Caco-2 (cell line): ENCODE measurements at places on chromosomes 12 and 14. TPM values are rescaled to one million over a fixed set of nuclear protein-coding genes. Genes with fewer than 3 reads are reported as not detected.
A peak's percentile ranks its signal among the peaks of the same experiment; 100 is the strongest.

DNA sequence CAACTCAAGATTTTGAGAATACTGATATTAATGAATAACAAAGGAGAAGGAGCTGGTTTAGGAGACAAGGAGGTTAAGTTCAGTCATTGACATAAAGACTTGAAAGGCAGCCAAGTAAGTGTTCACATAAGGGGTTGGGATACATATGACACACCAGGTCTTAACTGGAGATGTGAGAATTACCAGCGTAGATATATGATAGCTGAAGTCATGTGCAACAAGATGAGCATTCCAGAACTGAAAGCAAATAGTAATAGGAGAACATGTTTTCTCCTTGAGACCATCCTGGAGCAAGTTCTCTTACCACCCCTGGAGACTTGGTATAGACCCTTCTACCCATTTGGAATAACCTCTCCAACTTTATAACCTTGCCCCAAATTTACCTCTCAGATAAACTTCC lies 43.3 kb upstream of the NPFF start:
- DNase-seq = no peak

Gene RAD9B
- 2.8 and 3.8 TPM in 2 replicates for total RNA-seq

Gene HOXC12
- 9.4 and 10.3 TPM in 2 replicates for total RNA-seq

DNA sequence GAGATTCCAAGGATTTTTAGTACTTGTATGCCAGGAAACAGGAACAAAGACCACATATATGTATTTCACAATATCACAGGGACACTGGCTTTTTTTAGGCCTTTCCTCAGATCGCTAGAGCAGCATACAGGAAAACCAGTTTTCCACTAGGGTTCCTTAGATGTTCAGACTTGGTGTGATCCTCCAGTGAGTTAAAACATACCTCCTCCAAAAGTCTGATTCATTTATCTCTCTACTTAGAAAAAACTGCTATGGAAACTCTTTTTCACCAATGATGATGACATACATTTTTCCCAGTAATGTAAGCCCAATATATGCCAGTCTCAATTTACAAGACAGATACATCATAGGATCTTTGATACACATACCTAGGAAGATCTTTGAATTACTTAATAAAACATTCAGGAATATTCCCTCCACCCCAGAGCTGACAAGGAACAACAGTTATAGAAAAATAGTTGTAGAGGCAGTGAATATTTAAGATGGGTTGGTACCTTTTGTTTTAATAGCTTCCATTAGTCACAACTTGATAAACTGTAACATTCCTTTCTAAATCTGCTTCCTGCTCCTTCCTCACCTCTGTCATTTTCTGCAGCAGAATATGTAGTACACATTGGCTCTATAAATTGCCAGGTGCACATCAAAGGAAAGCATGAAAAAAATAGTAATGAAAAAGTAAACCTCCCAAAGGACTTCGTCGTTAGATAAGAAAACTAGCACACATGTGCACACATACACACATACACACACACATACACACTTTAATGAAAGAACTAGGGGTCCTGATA lies 27.5 kb downstream of the BCAT1 start:
- no peak for DNase-seq

DNA sequence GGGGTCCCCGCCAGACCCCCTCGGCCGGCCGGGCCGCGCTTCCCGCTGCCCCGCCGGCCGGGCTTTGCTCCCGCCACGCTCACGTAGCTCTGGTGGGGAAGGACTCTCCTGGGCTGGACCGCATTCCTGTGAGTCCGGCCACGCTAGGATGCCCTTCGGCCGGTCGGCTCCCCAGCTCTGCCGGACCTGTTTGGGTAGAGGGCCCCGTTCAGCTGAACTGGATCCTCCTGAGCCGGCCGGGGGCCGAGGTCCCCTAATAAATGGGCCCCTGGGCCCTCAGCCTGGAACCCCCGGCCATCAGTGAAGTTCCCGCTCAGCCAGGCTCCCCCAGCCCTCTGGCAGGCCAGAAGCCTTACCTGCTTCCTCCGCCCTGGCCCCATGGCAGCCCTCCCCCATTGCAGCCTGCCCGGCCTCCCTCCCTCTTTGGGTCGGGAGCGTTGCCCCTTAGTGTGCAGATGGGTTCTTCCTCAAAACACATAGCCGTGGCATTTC lies 593 bp downstream of the UNC119B start:
- DNase-seq = peak; percentile 55

DNA sequence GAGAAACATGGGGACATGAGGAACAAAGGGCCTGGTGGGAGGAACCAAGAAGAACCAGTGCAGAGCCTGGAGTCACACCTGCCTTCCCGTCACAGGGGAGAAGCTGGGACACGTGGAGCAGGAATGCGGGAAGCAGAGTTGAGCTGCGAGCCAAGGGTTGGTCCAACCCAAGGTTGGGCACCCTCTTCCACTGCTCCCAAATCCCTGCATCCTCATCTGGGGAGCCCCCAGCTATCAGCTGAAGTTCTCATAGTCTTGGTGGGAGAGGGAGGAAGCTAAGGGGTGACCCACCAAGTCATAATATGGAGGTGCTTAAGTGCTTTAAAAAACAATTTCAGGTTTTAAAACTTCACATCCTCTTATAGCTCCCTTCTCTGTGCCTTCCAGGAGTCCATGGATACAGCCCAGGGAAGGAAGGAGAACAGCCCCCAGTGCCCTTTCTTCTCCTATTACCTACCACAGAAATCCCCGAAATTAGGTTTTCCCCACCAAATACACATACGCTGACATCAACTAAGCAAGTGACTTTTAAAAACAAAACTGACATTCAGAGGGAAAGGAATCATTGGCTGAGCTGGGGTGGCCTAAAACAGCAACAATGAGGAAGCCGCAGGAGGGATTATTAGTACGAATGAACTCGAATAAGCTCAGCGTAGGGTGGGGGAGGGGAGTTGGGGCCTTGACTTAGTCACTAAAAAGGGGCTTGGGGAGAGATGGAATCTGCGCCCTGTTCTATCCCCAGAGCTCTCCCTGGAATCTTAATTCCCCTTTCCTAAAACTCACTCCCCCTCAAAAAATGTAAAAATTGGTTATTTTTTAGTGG lies 4.5 kb downstream of the MYL6 start:
- no peak for DNase-seq

DNA sequence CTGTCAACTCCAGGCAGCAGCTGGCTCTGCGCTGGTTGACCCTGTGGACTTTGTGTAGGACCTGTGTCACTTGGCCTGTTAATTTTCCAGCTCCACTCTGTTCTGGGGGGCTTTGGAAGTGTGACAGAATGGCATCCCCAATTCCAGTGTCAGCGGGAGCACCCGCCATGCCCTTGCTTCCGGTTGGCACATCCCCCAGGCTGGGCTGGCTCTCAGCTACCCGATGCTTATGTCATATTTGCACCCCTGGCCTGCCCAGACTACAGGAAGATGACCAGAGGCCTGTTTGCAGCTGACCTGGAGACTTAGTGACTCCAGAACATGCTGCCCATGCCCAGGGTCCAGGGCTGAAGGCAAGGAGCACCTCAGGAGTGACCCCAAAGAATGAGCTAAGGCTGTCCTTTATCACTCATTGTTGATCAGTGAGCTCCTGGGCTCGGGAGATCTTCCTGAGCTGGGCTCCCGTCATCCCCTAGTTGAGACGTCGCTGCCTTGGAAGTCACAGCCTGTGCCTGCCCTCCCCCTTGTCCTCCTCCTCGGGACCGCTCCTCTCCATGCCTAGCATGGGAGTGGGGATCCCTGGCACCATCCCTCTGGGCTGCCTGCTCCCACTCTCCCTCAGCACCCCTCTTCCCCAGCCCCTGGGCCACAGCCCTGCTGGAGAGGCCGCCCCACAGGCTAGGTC lies 163.4 kb upstream of the RTL1 start:
- no peak for DNase-seq

Gene KRT1
- 0.20 TPM in 1 of 2 replicates, not detected in the other for total RNA-seq

DNA sequence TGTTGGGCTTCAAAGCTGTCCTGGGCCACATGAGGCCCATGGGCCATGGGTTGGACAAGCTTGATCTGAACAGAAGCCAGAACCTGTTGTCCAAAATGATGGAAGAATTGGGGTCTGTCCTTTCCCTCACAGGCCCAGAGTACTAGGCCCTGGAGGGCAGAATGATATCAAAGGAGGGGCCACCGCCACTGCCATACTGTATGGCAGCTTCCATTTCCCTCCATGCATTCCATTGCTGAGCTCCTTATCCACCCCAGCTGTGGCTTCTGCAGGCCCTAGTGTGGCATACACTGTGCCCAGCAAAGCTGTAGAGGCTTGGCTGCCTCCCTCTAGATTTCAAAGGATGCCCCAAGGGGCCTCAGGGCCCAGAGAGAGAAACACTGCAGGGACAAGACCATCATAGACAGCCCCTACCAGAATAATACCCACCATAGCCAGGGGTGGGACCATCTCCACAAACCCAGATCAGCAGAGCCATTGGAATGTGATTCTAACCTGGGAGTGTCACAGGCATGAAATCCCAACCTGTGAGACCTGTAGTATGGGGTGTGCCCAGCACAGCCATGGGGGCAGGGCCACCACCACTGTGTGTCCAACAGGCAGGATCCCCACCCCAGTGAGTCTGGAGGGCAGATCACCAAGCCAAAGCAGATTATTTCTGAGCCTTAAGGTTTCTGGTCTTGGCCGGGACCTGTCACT lies 61.4 kb upstream of the BEGAIN start:
- no peak for DNase-seq

DNA sequence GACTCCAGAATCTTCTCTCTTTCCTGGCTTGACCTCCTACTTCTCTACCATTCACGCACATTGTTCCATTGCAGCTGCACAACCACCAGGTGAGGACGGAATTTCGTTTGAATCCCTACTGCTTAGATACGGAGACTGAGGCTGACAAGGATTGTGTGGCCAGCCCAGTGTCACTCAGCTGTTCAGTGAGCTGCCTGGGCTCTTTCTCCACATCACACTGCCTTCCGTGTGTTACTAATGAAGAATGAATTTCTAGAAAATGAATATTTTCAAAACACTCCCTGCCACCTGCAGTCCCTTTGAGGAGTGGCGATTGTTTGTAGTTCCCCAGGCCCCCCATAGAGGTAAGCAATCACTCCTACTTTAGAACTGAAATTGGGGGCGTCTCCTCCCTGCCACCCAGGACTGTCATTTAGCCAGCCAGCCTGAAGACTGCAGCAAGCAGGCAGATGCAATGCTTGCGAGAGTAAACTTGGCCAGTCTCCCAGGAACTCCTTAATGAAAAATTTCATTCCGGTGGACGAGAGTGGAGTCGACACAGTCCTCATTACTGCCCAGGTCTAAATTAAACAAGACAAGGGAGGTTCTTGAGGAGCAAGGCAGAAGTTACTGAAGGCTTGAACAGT lies 239.7 kb downstream of the SLC41A2 start:
- no peak for DNase-seq

DNA sequence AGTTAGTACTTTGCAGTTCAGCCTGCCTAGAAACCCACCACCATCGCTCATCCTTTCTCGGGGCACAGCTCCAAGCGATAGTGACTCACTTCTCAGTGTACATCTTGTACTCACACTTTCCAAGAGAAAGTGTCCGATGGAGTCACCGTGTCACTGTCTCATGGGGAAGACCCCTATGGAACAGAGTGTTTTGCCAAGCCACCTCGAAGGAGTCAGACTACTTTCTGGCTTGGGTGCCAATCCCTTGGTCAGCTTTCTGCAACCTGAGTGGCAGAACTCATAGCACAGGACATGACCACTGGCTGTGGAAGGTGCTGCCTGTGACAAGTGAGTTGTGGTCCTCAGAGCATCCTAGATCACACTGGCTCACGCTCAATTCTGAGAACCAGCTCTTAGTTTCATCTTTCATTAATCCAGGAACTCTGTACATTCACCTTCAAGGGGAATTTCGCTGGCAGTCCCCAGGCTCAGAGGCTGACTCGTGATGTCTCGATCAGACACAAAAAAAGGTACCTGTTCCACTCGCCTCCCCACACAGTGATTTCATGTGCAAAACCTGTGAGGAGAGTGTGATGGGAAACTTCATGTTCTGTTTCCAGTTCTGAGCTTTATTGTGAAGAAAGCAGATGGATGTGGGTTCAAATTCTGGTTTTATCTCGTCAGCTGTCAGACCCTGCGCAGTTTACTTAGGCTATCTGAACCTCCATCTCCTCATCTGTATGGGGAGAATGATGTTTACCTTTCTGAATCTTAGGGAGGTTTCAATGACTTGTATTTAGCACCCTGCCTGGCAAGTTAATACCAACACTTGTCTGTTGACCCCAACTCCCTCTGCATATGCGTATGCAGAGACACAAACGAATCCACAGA lies 127.3 kb upstream of the CCND2 start:
- no peak for DNase-seq

DNA sequence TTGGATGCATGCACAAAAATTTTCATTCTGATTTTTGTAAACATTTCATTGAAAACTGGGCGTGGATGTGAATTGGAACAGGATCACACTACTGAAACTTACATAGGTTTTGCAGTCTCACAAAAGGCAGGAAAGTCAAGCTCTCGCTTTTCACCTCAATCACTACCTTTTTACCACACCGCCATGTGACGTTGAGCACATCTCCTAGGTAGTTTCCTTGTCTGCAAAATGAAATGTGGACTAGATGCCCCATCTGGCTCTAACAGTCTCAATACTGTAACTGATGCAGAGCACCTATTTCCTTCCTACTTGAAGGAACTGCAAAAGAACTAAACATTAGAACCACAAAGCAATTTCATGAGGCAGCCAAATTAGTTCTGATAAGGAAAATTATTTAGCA lies 4.4 kb upstream of the YY1 start:
- DNase-seq = no peak

DNA sequence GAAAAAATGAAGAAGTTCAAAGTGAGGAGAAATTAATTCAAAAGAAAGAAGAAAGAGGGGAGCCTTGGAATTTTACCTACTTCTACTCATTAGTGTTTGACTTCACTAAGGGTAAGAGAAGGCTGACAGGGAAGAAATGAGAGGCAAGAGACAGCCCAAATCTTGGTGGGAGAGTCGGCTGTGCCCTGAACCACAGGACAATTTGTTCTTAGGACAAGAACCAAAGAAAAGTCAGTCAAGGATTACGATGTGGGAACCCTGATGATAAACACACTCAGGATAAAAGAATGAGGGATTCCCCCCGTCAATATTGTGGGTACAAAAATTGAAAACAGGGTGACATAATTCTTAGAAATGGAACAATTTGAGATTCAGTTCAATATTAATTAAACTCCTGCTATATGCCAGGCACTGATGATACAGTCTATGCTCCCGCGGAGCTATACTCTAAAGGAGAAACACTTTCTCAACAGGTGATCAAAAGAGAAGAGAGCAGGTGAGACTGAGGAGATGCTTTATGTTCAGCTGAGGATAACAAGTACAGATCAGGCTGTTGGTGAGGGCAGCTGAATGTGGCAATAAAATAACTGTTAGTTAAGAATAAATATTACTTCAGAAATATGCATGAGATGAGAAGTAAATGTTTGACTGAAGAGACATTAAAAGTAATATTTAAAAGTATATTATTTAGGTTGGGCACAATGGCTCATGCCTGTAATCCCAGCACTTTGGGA lies 175.4 kb downstream of the SLC25A21 start:
- DNase-seq = no peak

Gene PTGER2
- 0.27 and 0.39 TPM in 2 replicates for total RNA-seq

GRCh38 chr12:113926788-113927187 lies 39.3 kb downstream of the RBM19 start:
- no peak for DNase-seq

Gene SLC15A5
- total RNA-seq = not detected in 2 replicates

Gene PLCZ1
- not detected in 2 replicates for total RNA-seq

DNA sequence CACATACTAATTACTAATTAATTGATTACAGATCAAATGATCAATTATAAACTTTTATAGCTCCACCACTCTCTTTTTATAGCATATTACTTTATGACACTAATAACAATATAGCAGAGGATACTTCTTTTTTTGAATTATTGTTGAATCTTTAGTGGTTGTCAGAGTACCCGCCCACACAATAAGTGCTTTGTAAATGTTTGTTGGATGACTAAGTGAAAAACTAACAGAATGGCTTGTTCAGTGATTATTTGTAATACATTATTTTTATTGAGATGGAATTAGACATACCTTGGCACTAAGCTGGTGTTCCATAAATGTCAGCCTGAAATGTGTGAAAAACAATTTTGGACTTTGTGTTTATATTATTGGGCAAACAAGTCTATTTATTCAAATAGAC lies 670.5 kb upstream of the ATXN7L3B start:
- no peak for DNase-seq
